ENCODE measurements at places on chromosomes 12 and 14.
A peak's percentile ranks its signal among the peaks of the same experiment; 100 is the strongest.

DNA sequence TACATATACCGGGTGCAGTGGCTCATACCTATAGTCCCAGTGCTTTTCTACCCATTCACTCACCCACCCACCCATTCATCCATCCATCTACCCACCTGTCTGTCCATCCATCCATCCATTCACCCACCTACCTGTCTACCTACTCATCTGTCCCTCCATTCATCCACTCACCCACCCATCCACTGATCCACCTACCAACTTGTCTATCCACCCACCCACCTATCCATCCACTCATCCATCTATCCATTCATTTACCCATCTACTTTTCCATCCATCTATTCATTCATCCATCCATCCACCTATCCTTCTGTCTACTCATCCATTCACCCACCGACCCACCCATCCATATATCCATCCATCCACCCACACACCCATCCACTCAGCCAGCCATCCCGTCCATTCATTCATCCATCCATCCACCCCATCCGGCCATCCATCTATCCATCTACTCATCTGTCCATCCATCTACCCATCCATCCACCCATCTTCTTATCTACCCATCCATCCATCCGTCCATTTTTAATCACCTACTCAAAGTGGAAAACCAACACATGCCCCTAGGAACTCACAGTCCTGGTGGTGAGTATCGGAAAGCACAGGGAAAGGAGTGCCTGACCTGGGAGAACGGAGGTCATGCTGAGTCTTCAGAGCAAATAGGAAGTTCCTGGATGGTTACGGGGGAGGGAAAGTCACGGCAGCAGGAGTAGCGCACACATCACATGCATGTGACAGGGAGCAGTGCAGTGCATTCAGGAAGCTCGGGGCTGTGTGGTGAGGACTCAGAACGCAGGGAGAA is 20.0 kb downstream of the DDX51 start:
- peak; percentile 17 for DNase-seq

GRCh38 chr12:120110550-120111501 is 5.7 kb downstream of the RAB35 start:
- peak; percentile 93 for DNase-seq

- peak; percentile 42 for DNase-seq
Observed at GRCh38 chr12:121792607-121793439, 665 bp downstream of the RHOF start.

- no peak for DNase-seq
Observed at GRCh38 chr12:69240631-69240995, 1.2 kb downstream of the CPSF6 start.

- peak; percentile 5 for DNase-seq
Observed at GRCh38 chr14:105817971-105818711, 291.8 kb downstream of the TMEM121 start.

DNA sequence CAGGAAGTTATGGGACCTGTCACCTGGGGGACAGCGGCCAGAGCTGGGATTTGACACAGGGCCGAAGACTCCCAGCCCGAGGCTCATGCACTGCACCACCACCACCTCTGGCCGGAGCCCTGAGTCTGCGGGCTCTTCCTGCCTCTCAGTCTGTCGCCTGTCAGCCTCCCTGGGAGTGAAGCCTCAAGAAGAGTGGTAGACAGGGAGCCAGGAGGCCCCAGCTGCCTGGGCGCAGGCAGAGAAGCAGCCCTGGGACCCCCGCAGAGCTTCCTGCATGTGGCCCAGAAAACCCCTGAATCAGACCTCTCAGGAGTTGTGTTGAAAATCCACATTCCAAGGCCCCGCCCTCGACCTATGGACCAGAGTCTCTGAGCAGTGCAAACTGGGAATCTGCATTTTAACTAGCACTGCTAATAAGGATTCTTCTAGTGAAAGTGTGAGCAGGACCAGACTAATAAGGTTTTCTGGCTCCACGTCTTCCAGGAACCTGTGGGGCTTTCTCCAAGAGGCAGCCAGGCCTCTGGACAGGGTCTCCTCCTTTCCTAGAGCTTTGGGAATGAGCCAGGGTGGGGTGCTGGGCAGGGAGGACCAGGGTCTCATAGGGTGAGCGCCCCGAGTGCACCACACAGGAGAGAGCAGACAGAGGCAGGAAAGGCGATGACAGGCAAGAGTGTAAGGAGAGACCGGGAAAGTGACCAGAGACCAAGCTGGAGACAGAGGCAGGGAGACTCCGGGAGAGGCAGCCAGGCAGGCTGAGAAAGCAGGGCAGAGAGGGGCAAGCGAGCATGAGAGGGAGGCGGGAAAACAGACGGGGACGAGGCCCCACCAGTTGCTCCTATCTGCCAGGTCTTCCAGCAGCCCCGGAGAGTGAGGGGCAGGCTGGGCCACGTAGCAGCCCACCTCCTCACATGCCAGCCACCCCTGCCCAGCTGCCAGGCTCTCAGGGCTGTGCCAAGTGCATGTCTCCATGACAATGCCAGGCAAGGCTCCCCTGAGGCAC is 112.4 kb downstream of the BCL11B start:
- DNase-seq: no peak

DNA sequence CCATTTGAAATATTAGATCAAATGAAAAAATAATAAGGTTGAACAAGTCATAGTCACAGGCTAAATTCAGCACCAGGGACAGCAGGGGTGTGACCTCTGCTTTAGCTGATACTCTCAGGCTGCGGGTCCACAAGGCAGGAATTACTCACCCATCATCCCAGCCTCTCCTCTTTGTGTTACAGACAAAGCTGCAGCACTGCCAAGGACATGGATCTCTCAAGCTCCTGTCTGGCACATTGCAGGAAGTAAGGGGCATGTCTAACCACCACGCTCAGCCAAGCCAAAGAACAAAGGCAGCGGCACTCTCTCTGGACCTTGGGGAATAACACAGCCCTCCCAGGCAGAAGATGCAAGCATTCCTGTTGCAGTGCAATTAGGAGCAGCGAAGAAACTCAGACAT is 783.8 kb downstream of the VRK1 start:
- no peak for DNase-seq

GRCh38 chr12:10098791-10099190 is at the start of gene CLEC1A:
CLEC1A (minus strand) TSS chr12:10098985; CDS start chr12:10098922, 63 bp downstream.
- no peak for DNase-seq

DNA sequence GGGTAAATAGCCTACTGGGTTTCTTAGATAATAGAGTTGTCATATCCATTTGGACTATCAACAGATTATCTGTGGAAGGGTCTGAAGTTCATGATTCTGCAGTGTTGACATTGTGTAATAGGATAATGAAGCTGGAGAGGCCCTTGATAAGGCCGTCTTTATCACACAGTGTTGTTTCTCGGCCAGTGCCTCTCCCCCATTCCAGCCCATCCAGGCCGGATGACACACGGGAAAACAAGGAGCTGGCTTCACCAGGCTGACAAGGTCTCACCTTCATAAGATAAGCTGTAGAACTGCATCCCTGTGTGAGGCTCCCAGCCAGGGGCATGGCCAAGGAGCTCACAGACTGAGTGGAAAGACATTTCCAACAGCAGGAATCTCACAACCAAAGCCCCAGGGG is 8.7 kb upstream of the EML1 start:
- DNase-seq: no peak

DNA sequence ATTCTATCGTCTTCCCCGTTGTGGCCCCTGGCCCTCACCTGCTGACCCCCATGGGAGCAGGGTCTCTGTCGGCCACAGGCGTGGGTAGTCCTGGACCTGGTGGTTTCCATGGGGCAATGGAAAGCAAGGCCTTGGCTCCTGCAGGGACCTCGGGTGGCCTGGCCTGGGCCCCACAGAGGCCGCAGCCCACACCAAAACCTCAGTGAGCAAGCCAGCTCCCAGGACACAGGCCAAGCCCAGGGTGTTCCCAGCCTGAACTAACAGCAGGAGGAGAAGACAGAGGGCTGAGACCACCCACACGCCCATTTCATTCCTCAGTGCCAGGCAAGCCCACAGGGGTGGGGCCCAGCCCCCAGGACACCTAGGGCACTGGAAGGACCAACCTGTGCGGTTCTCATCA is 16.9 kb downstream of the ABCB9 start:
- DNase-seq: no peak
